ENCODE measurements at places on chromosomes 7 and 10. TPM values are rescaled to one million over a fixed set of nuclear protein-coding genes. Genes with fewer than 3 reads are reported as not detected.

Gene ANKRD1
- total RNA-seq: 7.0 TPM

Gene ASB4
- total RNA-seq: 0.15 TPM

Gene CACNA2D1
- total RNA-seq: 5.4 TPM

Gene CFAP43
- total RNA-seq: 0.21 TPM

Gene NUTM2E
- total RNA-seq: 0.39 TPM

Gene VENTX
- not detected for total RNA-seq

Gene ABCC2
- 192 TPM for total RNA-seq

Gene IDI2
- not detected for total RNA-seq

Gene TMEM213
- total RNA-seq: not detected

Gene SRGN
- total RNA-seq: 59.5 TPM

All from A549 treated with DMSO at 1 μM for 4 hours (cell line).